ENCODE measurements at places on chromosomes 1 and 21.

- DNase-seq, result no peak
These were observed 1287.4 kb upstream of the B3GALT2 start for GRCh38 chr1:194473766-194474165.

DNA sequence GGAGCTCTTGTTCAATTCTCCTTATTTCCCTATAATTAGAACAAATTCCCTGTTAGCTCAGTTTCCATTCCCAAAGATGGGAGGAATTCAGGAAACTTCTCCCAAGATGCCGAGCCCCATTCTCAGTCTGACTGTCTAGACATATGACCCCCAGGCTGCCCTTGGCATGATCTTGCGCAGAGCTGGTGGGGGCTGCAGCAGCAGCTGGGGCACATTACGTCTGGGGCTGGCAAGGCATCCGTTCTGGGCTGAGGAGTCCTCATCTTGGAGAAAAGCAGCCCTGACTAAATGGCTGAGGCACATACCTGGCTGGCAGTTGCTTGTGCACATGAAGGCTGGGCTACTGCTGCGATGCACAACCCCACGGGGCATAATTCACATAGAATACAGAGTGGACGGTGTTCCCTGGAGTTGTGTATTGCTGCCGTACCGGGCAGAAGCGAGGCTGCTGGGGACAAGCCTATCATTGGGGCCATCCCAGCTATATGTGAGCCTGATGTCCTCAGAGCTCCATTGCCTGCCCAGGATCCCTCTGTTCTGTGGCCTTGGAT lies 36.4 kb upstream of the TRABD2B start:
- no peak for DNase-seq

DNA sequence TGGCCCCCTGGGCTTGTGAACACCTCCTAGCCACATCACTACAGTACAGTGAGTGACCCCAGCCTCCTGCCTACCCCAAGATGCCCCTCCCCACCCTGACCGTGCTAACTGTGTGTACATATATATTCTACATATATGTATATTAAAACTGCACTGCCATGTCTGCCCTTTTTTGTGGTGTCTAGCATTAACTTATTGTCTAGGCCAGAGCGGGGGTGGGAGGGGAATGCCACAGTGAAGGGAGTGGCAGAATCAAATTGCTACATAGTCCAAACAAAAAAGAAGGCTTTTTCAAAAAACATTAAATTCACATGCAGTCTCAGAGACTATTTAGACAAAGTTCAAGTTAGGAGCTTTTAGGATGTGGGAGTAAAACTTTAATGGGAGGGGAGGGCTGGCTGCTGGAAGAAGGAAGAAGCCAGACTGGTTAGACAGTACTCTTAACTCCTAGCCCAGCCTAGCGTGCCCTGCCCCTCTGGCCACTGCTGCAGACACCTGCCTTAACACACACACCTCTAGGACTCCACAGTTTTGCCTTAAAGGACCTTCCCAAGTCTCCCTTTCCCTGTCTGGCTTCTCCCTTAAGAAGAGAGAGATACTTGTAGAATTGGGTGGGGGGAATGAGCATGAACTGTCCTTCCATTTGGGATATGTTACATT lies 9.4 kb downstream of the PEA15 start:
- no peak for DNase-seq

DNA sequence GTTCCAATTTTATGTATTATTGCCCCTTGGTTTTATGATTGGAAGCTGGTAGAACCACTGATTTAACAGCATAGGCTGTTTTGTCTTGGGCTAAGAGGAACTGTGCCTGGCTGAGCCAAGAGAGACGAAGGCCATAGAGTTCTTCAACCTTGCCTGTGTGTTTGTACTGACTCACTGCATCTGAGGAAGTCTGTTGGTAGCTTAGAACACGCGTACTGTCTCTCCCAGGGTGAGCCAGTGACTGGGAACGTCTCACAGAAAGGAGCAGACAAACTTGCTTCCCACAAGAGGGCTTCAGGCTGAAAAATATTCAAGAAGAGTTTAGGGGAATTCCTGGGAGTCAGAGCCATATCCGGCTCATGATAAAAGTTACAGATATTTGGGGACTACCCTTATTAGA lies 14.9 kb downstream of the TMEM51 start:
- no peak for DNase-seq

- DNase-seq, result no peak
These were observed 23.1 kb downstream of the RHBDL2 start for GRCh38 chr1:38918568-38918967.

DNA sequence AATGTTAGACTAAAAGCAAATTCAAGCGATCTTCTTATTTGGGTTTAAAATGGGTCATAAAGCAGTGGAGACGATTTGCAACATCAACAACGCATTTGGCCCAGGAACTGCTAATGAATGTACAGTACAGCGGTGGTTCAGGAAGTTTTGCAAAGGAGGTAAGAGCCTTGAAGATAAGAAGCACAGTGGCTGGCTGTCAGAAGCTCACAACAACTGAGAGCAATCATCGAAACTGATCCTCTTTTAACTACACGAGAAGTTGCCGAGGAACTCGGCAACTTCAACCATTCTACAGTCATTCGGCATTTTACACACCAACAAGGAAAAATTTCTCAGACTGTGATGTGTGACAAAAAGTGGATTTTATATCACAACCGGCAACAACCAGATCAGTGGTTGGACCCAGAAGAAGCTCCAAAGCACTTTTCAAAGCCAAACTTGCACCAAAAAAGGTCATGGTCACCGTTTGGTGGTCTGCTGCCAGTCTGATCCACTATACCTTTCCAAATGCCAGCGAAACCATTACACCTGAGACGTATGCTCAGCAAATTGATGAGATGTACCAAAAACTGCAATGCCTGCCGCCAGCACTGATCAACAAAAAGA lies 47.9 kb downstream of the ASH1L start:
- DNase-seq, result no peak

GRCh38 chr1:40360631-40361030 lies 12.9 kb upstream of the SMAP2 start:
- no peak for DNase-seq

DNA sequence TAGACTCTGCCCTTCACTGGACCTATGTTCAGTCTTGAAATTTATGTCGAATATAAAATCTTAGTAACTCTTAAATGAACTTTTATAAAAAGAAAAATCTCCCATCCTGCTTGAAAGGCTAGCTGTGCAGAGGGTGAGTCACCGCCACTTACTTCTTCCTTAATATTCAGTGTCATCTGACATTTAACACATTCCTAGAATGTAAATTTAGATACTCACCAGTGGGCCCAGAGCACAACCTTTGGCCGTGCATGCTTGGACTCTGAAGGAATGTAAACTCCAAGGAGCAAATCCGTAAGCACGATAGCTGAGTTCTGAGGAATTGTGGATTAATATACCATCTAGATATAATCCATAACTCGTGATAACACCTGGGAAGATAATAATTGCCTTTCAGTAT lies 403.3 kb downstream of the KCTD3 start:
- DNase-seq, result no peak

DNA sequence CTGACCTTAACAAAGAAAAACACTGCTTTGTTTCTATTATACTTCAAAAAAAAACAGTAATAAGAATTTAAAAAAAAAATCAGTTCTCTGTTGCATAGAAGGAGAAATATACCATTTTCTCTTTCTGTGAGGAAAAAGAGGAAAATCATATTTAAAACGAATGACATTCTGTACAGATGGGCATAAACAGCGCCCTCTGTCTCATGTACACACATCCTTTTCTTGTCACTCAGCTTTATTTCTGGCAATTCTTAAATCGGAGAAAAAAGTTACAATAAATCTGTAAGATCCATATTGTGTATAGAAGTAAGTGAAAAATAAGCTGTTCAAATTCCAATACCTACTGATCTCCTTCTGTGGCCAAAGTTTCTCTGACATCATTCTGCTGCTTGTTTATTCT lies 245.4 kb downstream of the SMYD3 start:
- no peak for DNase-seq

DNA sequence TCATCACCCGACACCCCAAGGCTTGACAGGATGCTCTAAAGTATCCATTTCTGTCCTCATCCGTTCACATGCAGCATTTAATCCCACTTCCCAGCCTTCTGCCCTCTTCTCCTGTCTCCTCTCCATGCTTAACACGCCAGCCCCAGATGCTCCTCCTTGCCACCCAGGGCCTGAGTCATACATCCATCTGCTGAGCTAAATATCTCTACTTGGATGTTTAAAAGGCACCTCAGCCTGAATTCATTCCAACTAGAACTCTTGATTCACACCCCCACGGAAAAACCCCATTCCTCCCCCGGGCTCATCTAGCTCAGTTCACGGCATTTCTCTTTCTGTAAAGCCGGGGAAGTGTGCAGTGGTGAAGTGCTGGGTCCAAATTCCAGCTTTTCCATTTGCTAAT lies 27.7 kb downstream of the TEX35 start:
- no peak for DNase-seq

GRCh38 chr1:44786138-44786840 lies 1.7 kb downstream of the BEST4 start:
- DNase-seq, result peak; percentile 71

DNA sequence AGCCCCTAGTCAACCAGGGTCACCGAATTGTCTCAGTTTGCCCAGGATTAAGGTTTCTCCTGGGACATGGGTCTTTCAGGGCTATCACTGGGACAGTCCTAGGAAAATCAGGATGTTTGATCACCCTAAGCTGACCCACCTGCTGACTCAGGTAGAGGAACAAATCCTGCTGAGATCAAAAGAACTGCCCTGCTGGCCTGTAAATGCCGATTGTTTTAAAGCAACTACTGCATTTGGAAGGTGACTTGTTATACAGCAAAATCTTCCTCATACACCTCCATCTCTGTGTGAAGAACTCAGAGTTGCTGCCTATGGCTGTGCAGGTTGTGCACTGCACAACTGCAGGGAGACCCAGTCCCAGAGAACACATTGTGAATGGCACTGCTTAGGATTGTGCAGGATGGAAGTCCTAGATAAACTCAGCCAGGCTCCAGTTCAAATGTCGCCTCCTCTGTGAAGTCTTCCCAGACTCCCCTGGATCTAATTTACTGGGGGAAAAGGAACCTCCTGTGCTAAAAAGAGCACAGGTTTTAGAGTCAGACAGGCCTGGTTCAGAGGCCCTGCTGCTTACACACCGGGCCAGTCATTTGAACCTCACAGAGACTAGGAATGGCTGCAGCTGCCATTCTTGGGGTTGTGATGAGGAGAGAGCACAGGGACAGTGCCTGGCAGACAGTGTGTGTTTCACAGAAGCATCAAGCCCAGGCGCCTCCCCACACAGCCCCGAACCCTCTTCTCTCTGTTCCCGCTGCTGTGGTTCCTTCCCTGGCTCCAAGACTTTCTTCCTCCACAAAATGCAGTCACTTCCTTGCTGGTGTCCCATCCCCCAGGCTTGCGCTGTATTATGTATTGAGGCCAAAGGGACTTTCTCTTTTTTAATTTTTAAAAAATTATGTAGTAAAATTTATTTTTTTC lies 23.2 kb upstream of the LRP8 start:
- no peak for DNase-seq

GRCh38 chr21:45356251-45356650 lies 48.7 kb upstream of the COL18A1 start:
- no peak for DNase-seq

- DNase-seq, result no peak
These were observed 12.0 kb downstream of the HMGB4 start for GRCh38 chr1:33875862-33876261.

DNA sequence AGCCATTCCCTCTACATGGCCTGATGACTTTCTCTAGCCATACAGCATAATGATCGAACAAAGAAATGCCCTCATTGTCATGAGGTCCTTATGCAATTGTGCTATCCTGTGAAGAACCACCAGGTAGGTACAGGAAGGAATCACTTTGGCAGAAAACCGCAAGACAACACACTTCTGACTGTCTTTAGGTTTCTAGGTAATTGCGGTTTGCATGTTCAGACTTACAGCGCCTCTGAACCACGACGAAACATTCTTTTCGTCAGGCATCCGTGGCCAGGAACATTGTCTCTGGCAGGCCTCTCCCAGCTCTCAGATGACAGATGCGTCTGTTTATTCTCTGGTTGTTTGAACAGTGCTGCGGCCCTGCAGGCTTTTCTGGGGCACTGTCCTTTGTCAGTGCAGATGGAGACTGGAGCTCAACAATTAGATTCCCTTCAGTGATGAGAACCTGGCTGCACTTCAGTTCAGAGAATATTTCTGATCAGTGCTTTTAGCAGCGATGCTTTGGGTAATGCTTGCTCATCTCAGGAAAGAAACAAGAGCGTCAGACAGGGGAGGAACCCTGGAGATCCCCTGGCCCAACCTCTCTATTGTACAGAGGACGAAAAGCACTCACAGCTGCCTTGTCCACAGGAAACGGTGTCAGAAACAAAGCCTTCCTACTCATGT lies 63.4 kb downstream of the B3GALT5 start:
- no peak for DNase-seq

GRCh38 chr1:186530109-186530508 lies 69.2 kb upstream of the PDC start:
- no peak for DNase-seq

DNA sequence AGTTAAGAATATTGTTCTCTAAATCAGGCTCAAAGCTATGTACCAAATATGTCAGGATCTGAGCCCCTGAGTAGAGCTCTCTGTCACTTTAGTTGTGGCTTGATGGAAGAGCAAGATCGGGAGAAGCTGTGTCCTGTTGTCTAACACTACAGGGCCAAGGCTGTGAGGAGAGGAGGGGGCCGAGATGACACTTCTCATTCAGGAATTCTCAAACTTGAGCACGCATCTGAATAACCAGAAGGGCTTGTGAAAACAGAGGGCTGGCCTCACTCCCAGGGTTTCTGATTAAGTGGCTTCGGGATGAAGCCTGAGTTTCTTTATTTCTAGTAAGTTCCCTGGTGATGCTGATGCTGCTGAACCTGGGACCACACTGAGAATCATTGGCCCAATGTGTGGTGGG lies 209.2 kb upstream of the DAB1 start:
- no peak for DNase-seq

DNA sequence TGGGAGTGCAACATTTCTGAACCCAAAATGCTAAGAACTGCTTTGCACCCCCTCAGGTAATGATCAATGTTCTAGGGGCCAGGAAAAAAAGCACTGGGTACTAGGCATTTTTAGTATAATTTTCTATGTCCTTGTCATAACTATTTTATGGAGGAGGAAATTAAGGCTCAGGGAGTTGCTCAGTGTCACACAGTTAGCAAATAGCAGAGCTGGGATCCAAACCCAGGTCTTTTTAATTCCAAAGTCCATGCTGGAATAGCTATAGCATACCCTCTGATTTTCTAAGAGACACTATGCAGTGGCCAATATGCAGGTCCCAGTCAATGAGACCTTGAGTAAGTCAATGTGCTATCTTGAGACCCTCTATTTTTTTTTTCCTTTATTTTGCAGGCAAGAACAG lies 394.5 kb upstream of the USP24 start:
- no peak for DNase-seq

- no peak for DNase-seq
These were observed 95.4 kb downstream of the POFUT2 start for GRCh38 chr21:45192332-45192731.

GRCh38 chr1:203084588-203085527 lies 954 bp downstream of the MYOG start:
- DNase-seq, result no peak

- DNase-seq, result no peak
These were observed 112.6 kb upstream of the B3GALT2 start for GRCh38 chr1:193299038-193299437.

Measured in effector CD4-positive, alpha-beta T cell (primary cell).